ENCODE measurements at places on chromosomes 11 and 22.

DNA sequence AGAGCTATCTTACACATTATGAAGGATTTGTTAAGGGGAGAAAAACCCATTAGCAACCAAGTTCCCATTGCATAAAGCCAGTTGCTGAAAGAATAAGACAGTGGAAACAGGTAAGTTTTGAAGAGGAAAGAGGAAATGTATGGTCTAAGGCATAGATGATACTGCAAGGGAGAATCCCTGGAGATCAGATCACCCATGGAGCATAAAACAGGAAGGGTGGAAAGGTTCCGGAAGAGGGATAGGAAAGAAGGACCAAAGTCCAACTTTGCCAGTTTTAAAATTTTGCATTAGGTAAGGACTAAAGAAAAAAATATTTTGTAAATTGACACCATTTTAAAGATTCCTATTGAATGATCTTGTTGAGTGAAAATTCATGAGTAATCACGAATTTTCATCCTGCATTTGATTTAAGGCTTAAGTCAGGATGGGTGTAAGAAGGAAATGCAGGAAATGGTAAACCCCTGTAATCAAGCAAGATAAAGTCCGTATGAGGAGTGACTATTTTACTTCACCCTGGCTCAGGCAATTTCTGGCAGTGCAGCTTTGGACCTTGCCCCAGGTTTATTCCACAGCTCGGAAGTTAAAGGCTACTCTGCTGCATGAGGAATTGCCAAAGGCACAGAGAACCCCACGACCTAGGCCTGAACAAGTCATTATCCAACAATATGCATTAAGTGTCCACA is 70.9 kb downstream of the CCDC34 start:
- DNase-seq = no peak

- DNase-seq = no peak
Observed at GRCh38 chr11:26095340-26095739, 236.6 kb upstream of the ANO3 start.

DNA sequence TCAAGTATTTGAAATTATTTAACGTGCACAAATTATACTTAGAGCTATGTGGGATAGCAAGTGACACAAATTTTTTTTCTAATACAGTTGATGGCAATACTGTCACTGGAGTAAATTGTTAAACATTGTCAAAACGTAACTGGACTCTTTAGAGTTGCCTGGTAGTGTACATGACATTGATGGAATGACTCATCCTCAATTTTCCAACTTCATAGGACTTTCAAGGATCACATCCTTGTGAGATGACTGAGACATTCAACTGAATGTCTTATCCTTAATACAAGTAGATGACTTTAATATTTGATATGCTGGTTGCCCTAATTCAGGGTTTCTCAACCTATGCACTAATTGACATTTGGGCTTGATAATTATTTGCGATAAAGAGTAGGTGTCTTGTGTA is 310.0 kb downstream of the SWAP70 start:
- DNase-seq = no peak

GRCh38 chr11:40185793-40186192 is 1273.7 kb downstream of the LRRC4C start:
- no peak for DNase-seq

DNA sequence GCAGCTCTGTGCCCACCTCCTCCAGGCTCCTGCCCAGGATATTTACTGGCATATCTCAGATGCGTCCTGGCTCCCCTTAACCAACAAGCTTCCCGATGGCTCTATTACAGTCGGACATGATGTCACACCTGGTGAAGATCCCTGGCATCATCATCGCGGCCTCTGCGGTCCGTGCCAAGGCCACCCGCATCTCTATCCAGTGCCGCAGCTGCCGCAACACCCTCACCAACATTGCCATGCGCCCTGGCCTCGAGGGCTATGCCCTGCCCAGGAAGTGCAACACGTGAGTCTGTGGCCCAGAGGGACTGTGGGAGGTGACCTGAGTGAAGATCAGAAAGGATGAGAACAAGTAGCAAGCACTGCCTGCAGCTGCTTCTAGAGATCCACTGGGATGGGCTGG is 6.5 kb downstream of the MCM5 start:
- DNase-seq = no peak

- no peak for DNase-seq
Observed at GRCh38 chr11:60960405-60960804, 8.4 kb upstream of the SLC15A3 start.

- DNase-seq = no peak
Observed at GRCh38 chr22:49703505-49703904, 124.2 kb downstream of the BRD1 start.

GRCh38 chr11:30729187-30729713 is 143.1 kb upstream of the MPPED2 start:
- no peak for DNase-seq

- no peak for DNase-seq
Observed at GRCh38 chr11:3645552-3645951, 624 bp downstream of the ART1 start.

DNA sequence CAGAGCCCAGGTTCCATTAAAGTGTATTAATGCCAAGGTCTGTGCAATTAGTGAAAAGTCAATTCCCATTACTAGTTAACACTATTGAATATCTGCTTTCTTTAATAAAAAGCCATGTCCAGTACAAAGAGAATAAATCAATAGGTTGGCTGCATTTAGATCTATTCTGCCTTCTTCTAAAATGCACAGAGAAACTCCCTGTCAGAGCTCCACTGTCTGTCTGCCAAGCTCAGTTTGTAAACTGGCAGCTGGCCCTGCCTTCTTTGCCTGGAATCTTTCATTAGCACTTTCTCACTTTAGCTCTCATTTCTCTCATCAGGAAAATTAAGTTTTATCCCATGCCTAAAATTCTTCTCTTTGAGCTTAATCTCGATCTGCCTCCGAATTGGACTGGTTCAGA is 35.6 kb downstream of the ARL14EP start:
- DNase-seq = no peak

DNA sequence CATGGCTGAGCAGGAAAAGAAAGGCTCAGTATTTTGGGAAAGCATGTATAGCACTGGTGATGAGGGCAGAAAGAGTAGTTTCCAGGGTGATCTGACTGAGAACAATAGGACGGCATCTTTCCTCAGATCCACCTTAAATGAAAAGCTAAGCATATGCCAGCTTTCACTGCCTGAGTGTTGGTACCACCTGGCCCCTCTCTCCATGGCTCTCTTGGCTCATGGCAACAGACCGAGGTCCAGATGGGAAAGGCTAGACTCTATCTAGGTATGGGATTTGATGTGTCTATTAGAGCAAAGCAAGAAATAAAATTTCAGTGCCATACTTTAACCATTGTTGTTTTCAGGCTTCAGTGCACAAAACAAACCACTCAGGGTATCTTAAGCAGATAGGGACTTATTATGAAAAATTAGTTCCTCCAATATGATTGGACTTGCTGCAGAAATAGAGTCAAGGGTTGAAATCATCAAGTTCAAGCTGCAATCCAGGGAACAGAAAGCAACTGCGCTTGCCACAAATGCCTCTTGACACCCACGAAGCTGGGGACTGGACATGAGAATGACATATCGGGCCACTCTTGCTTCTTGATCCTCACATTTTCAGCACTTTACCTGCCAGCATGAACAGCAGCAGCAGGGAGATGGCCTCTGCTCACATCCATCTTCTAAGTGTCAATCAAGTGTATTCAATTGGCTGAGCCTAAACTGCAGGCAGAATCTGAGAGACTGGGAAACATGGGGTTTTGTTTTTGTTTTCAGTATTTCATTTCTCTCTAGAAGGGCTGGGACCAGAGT is 64.0 kb upstream of the SNX19 start:
- no peak for DNase-seq

DNA sequence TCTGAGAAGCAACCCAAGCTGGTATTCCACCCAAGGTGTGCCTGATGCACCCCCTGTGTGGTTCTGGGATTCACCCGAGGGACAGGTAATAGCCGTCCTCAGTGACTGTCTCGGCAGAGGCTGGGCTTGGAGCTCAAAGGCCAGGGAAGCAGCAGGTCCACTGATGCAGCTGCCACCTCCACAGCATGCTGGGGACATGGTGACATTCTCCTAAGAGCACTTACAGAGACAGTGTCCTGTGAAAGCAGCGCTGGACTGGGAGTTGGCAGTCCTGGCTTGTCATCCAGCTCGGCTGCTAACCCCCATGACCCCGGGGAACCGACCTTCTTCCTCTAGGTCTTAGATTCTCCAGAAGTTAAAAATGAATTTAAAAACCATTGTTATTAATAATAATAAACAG is 72.8 kb downstream of the RPUSD4 start:
- no peak for DNase-seq

- no peak for DNase-seq
Observed at GRCh38 chr22:24564376-24565058, 8.7 kb downstream of the SNRPD3 start.

DNA sequence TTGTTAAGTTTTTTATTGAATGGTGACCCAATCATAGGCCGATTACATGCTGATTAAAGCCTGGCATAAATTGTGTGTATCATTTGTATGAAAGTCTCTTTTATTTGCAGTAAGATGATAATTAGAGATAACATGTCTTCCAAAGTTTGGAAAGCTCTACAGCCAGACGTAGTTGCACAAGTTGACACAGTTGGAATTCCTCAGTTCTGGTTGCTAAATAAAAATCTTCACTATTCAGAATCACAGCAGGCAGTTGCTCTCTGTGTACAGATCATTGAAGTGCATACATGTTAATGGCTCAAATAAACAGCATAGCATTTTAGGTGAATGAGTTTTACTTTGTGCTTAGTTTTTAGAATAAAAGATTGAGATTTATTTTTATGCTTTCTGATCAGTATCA is 69.5 kb downstream of the ARHGAP42 start:
- DNase-seq = no peak

DNA sequence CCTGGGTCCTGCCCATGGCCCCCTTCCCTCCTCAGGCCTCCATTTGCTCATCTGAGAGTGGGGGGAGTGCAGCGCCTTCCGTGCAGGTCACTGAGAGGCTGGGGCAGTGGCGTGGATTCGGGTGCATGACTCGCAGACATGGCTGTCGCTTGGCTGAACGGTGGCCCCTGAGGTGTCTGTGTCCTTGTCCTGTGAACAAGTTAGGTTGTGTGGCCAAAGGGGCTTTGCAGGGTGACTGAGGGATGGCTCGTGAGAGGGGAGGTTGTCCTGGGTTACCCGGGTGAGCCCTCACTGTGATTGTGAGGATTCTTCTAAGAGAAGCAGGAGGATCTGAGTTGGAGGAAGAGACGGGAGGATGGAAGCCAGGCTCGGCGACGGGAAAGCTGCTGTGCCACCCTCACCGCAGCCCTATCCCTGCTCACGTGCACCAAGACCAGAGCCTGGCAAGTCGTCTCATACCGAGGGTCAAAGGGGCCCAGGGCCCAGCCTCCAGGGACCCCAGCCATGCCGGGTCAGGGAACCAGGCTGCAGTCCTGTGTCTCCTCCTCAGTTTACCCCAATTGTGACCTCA is 79.1 kb downstream of the KCNQ1 start:
- DNase-seq = no peak

DNA sequence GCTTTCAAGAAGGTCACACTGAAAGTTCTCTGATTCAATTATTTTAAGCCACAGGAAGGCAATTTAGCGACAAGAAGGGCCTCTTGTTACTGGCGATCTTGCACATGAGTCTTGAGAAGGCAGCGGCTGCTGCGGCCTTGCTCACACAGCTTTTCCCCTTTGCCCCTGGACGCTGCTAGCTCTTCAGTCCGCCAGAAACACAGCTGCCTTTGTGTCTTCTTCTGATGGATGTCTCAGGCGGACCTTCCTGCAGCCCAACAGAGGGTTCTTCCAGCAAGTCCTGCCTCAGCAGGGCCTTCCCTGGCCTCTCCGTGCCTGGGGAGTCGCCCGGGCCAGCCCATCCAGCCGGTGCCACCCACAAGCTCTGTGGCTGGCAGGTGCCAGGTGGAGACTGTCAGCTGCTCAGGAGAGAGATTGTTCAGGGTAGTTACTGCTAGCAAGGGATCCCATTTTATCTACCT is 59.4 kb downstream of the PKNOX2 start:
- DNase-seq = no peak

DNA sequence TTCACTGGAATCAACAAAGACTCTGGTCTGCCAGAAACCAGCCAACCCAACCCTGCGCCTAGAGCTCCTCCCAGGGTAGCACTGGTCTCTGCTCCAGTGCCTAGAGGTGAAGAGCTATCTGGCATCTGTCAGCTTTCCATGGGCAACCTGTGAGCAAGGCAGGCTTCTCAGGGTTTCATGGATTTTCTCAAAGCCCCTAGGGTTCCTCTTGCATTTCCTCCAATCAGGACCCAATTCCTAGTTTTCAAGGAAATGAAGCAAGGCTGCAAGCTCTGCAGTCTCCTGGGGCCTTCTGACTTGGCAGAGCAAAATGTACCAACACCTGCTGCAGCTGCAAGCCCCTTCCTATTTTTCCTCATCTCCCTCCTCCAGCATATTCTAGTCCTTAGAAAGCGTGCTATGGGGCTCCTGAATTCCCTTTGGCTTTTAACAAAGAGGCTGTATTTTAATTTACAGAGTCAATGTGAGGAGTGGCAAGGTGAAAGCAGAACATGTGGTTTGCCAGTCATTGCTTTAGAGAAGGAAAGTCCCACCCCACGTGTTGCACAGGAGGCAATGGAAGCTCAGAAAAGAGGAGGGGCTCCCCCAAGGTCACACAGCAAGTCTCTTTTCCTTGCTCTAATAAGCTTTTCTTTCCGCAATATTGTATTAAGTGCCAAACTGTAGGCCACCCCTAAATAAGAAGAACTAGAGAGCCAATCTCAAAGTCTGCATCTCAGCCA is 33.0 kb upstream of the RIC3 start:
- no peak for DNase-seq

- DNase-seq = no peak
Observed at GRCh38 chr11:105907319-105907718, 114.7 kb downstream of the MSANTD4 start.
